Transverse colon (tissue), 4 donors: ENCODE measurements at places on chromosomes 2 and 18. TPM values are rescaled to one million over a fixed set of nuclear protein-coding genes. Genes with fewer than 3 reads are reported as not detected.
A peak's percentile ranks its signal among the peaks of the same experiment; 100 is the strongest.

GRCh38 chr2:236748801-236749200 is 179.2 kb downstream of the ACKR3 start:
- DNase-seq = no peak

GRCh38 chr18:50128506-50129271 is 66.3 kb downstream of the MYO5B start:
- peak; percentile 83 for DNase-seq

DNA sequence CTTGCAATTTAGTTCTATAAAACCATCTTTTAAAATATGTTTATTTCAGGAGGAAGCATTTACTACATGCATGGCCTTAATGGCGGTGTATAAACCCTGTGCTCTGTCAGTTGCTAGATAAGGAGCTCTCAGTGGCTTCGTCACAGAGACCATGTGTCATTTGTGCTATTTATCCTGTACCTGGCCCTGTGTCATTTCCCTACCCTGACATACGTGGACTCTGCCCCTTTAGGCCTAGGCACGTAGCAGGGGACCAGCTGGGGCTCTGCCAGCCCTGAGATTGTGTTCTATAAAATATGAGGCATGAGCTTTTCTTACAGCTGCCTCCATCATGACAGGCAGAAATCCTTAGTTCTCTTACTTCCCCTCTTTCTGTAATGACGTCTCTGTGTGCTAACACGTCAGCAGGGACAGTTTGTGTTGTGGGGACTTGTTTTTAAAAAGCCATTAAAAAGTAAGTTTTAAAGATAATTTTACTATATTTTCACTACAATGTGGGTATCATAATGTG is 88.0 kb downstream of the ITGB1BP1 start:
- DNase-seq = peak; percentile 88

DNA sequence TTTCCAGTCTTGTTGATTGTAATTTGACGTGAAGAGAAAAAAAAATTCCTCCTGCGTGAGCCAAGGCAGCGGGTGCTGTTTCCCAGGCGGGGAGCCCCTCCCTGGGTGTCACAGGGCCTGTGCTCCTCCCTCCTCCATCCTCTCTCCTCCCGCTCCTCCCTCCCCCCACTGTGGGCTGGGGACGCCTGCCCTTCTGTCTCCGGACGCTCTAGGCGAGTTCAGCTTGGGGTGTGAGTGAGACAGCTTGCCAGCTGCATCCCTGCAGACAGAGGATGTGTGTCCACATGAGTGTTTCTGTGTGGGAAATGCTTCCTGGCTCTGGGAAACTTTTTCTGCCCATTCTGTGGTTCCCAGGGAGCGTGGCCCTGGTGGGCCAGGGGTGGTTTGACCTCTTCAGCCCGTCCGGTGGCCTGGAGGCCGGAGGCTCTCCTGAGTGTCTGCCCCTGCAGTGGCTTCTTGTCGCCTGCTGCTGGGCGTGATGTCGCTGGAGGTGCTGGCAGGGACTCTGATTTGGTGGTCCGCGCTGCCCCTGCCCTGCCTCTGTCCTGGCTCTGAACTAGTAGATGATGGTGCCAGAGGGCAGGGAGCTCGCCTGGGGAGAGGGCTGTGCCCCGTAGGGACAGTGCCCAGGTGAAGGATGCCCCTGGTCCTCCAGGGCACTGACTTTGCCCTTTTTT is 96.4 kb downstream of the USP40 start:
- peak; percentile 39 for DNase-seq

GRCh38 chr2:150626934-150627411 is 139.5 kb upstream of the RND3 start:
- no peak for DNase-seq

Gene PNPT1
- 8.1 TPM for total RNA-seq

- DNase-seq = no peak
Observed at GRCh38 chr2:159933727-159934049, 128.7 kb downstream of the PLA2R1 start.

DNA sequence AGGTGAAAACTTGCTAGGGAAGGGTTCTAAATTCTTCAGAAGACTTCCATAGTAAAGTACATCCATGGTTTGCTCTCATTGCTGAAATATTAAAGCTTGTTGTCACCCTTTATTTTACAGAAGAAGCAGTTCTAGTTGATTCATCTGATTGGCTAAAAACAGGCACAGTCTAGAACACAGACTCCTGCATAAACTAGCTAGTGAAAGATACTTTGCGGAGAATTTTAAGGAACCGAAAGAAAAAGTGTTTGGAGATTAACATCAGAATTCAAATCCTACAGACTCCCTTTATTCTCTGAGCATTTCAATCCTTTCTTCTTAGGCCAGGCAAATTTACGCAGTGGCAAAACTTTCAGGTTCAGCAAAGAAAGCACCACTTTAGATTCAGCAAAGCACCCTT is 1076.5 kb upstream of the ZEB2 start:
- DNase-seq = no peak

Gene WDR12
- total RNA-seq = 46.0 TPM

GRCh38 chr2:112831946-112832840 is 4.4 kb downstream of the IL1B start:
- DNase-seq = no peak

- DNase-seq = no peak
Observed at GRCh38 chr2:237885111-237885930, 25.9 kb downstream of the RAMP1 start.

GRCh38 chr2:70145851-70146739 is 44.7 kb downstream of the C2orf42 start:
- DNase-seq = no peak

Gene MYO1B
- total RNA-seq = 36.0 TPM

- no peak for DNase-seq
Observed at GRCh38 chr2:85917887-85918795, 29.4 kb upstream of the ST3GAL5 start.

- DNase-seq = no peak
Observed at GRCh38 chr2:144117086-144117485, 402.8 kb downstream of the ZEB2 start.

DNA sequence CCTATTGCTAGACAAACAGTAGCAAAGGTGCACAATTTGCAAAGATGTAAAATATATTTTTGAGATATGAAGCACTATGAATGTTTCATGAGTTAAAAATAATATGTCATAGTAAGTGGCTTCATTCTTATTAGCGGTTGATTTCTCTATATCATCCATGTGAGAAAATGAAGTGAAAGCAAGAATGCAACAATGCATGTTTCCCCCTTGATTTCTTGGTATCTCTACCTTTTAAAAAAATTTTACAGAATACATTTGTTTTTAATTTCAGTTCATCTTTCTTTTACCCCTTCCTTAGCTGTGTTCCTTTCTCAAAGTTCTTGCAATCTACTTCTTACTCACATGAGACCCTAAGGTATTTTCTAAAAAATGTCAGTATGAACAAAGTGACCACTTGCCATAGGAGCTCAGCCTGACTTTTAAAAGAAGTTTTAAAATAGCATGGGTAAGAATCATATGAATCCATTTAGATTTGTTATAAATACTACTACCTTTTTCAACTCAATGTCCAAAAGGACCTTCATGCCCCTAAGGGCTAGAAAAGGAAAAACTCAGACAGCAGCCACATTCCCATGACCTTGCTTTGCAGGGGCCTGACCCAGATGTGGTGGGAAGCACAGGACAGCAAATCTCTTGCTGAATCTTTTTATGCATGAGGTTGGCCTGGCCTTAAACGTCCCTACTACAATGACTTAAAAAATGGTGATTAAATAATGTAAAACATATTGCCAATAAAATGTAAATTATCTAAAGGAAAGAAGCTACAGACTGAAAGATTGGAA is 14.8 kb upstream of the SLC38A11 start:
- no peak for DNase-seq

DNA sequence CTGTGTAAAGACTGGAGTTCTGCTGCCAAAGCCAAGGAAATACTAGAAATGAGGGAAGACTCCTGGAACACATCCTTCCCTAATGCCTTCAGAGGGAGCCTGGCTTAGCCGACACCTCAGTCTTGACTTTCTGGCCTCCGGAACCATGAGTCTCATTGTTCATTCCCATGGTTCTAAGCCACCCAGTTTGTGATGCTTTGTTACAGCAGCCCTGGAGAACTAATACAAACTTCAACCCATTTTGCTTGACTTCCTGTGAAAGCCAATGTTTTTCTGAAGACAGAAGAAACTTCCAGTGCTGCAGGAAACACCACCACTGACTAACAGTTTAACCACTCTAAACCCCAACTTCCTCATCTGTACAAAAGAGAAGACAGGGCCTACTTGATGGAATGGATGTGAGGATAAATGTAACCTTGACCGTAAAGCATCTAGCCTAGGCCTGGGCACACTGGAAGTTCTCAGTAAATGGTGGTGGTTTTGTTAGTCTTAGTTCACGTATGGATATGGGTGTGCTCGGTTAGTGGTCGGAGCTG is 85.9 kb upstream of the RFX8 start:
- DNase-seq = no peak

- no peak for DNase-seq
Observed at GRCh38 chr2:239065962-239066361, 218.1 kb downstream of the TWIST2 start.

GRCh38 chr18:48832938-48833700 is 117.6 kb downstream of the SMAD7 start:
- DNase-seq = peak; percentile 74

Gene ZNF407
- 22.4 TPM for total RNA-seq

Gene ARL6IP6
- 11.2 TPM for total RNA-seq

Gene LRP2
- total RNA-seq = not detected

DNA sequence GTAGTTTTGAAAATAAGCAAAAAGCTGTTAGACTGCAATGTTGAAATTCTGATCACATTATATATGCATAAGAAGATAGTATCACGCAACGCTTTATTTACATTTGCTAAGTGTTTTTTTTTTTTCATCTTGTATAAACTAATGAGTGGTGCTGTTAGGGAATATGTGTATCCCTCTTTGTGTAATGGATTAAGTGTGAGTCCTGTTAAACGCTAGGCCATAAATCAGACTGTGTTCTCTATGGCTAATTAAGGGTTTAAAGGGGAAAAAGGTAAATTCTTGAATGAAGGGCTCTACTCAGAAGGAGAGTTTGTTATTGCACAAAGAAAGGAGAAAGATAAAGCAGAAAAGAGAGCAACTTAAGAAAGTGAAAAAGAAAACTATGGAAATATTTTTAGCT is 4.8 kb upstream of the ASXL3 start:
- no peak for DNase-seq
